ENCODE measurements at places on chromosomes 2 and 18. TPM values are rescaled to one million over a fixed set of nuclear protein-coding genes. Genes with fewer than 3 reads are reported as not detected.

GULP1 gene
- 118 TPM for total RNA-seq

CCBE1 gene
- total RNA-seq, result 7.4 TPM

DNA sequence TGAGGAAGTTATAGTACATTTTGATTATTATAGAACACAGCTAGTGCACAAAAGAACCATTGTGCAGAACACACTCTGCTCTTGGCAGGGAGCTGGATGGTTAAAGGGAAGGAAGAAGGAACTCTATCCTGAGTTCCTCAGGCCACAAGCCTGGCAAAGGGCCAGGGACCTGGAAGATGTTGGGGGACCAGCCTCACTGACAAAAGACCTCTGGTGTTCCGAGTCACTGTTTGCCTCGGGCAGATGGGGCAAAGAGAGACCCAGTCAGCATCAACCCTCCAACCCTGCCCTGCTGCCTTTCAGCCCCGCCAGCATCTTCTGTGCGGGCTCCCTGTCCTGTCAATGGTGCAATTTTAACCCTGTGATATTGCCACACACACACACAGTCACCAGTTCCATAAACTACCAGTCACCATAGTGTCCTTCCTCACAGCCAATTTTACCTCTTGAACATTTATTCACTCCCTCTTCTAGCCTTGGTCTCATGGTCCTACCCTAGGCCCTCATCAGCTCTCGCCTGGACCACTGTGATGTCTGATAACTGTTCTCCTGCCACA, 21.9 kb downstream of the NEMP2 start:
- DNase-seq, result no peak

GRCh38 chr2:240069829-240070228, 16.5 kb upstream of the OR6B3 start:
- peak; percentile 62 for DNase-seq

GRCh38 chr2:164302786-164303185, 318.5 kb downstream of the GRB14 start:
- no peak for DNase-seq

- DNase-seq, result no peak
Measured at GRCh38 chr2:7881063-7881462, 800.8 kb upstream of the ID2 start.

DNA sequence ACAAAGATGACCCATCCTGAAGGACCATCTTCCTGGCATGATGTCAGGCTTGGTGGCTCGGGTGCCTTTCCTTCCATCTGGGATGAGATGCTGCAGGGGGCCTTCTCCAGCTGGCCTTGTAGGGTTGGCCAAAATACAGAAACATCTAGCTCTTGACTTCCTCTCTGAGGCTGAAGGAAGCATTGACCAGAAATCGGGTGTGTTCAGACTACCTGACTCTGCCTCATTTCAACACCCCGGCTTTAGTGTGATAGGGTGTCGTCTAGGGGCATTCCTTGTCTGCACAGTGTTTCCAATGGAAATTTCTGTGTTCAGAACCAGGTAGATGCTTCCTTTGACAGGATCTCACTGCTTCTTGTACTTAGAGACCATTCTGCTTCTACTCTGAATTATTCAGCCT, 115.7 kb upstream of the SPRED2 start:
- no peak for DNase-seq

DNA sequence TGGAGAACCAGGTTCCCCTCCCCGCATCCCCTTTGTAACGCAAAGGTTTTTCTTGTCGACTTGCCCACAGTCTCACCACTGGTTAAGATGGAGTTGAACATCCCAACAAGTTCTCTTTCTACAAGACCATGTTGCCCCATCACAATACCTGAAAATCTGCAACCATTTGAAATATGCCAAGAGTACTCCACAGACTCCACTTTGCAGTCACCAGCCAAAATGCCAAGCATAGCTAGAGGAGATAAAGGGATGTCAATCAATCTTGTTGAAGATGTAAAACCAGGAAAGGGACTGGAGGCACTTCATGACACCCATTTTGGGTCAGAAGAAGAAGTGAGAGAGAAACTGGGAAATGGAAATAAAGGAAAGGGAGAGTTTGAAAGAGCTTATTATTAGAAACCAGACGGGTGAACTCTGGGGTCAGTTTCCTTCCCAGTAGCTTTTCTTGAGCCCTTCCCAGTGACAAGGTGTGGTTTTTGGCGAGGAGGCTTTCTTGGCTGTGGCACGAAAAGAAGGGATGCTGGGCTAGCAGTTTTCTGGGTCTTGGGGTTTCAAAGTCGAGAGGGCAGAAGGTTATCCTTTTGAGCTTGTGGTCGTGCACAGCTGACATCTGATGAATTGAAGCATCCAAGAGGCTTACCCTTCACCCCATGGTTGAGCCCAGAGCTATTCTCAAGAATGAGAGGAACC, 79.3 kb downstream of the ACAA2 start:
- no peak for DNase-seq

Data from fibroblast of villous mesenchyme (primary cell).